Glutamatergic neuron (in vitro differentiated cells): ENCODE measurements at places on chromosomes 4 and X.

DNA sequence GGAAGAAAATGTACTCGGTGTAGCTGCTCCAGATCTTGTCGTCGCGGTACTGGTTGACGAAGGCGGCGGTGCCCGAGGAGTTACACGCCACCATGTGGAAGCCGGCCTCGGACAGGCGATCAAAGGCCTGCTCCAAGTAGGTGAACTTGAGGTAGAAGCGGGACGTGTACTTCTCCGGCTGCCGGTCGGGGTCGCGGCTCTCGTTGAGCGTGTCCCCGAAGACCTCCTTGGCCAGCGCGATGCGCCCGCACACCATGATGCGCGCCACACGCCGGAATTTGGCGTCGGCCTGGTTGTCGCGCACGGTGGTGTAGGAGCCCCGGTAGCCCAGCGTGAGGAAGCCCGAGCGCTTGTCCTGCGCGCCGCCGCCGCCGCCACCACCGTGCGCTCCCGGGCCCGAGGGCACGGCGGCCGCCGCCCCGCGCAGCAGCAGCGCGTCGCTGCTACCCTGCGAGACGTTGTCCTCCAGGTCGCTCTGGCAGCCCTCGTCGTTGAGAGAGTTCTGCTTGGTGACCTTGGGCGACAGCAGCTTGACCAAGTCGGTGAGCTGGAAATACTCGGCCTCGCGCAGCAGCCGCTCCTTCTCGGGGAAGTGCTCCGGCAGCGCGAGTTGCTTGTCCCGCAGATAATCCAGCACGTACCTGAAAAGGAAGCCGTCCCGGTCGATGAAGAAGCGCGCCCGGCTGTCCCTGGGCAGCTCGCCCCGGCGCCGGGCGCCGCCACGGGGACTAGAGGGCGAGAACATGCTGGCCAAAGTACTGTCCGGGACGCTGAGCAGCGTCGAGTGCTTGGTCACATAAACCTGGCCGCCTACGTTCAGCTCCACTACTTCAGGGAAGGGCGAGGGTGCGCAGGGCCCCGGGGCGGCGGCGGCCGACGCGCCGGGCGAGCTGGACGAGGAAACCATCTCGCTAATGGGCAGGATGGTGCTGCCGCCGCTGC is 775 bp downstream of the KCTD8 start:
- peak; percentile 70 for DNase-seq

GRCh38 chrX:103565752-103566151 is 19.6 kb upstream of the TCEAL4 start:
- no peak for DNase-seq

DNA sequence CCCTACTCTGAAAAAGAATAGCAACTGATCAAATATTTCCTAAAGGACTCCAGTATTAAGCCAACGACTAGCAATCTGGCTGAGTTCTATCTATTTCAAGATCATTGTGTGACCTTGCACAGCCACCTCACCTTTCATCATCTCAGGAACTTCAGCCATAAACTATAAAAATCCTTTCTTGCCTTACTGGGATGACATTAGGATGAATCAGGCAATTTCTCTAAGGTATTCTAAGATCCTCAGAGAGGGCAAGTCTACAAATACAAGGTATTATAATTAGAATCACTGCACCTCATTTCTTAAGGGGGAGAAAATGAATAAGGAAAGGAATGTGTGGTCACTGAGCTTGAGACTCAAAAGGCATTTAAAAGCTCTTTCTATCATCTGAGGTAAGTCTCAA is 152.6 kb downstream of the GRIA3 start:
- DNase-seq, result no peak

DNA sequence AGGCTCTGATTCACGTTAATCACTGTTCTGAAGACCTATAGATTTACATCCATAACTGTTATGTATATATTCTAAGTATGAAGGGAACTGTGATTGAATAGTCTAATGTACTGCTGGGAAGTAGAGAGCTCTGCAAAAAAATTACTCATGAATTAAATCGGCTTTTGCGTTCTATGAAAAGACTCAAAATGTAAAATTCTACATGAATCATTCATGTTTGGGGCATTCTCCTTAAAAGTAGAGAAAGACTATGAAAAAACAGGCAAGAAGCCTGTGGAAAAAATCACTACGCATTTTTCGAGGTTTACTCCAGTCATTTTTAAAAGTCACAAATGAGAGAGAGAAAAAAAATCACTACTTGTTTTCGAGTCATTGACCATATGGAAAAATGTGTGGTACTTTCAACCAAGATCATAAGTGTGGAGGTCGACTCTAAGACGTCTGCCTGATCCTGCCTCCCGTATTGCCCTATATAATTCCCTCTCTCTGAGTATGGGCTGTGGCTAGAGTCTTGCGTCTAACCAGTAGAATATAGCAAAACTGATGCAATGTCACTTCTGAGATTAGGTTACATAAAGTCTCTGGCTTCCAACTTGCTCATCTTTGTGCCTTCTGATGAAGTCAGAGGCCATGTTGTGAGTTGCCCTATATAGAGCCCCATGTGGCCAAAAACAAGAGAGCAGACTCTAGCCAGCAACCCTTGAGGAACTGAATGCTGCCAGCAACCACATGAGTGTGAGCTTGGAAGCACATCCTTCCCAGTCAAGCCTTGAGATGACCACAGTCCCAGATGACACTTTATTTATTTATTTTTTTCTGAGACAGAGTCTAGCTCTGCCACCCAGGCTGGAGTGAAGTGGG is 32.1 kb upstream of the VEGFD start:
- DNase-seq, result no peak

DNA sequence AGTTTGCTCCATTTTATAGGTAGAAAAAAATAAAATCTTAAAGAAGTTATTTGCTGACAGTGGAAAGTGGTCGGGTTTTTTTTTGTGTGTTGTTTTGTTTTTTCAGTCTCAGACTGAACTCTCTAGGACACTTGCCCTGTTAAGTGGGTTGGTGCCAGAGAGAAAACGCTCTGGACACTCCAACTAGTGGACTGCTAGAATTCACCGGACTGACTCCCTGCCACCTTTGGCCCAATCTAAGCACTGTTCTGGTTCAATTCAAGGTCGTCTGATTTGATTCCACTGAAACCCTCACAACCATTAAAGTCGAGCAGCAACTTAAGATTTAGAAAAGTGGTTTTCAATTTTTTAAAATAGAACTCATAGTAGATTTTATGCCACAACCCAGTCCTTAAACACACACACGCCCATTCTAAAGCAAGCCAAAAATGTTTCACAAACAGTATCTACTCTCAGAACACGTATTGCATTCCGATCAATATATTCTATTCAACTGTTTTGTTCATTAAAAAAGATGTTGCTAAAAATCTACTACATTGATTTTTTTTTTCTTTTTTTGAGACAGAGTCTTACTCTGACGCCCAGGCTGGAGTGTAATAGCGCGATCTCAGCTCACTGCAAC is 27.3 kb downstream of the RWDD4 start:
- no peak for DNase-seq
